ENCODE measurements at places on chromosomes 16 and 17.

DNA sequence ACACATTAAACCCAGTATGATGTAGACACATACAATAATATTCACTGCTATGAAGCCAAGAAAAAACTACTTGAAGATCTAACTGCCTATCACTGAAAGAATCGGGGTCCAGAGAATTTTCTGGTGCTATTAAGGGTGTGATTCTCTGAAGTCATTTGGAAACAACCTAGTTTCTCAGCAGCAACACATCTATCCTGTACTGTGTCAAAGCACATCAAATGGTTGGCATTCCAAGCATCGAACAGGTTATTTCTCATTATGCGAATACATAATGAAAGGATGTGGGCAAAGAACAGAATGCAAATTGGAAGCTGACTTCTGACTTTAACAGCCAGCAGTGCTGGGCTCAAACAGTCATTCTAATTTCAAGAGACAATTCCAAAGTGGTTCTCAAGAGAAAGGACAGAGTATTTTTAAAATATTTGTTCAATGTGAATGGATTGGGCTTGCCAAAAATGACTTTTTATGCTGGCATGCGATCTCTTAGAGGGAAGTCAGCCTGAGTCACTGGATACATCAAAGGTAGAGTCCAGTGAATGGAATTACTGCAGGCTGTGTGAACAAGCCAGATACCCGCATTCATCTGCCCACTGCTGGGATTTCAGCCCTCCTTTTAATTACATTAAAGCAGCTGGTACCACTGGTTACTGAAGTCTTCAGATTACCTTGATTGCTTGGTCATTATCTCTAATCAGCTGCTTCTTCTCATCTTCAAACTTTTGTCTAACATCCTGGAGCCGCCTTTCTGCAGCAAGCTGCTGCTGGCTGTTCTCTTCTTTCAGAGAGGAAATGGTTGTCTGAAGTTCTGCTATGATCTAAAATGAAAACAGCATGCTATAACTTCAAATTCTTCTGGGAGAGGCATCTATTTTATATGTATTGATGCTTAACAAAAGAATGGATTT lies 181.2 kb upstream of the AXIN2 start:
- no peak for DNase-seq

- no peak for DNase-seq
Measured at GRCh38 chr16:15602285-15603044, 40.5 kb downstream of the MARF1 start.

GRCh38 chr16:88354229-88355092 lies 28.3 kb upstream of the ZNF469 start:
- DNase-seq, result no peak

DNA sequence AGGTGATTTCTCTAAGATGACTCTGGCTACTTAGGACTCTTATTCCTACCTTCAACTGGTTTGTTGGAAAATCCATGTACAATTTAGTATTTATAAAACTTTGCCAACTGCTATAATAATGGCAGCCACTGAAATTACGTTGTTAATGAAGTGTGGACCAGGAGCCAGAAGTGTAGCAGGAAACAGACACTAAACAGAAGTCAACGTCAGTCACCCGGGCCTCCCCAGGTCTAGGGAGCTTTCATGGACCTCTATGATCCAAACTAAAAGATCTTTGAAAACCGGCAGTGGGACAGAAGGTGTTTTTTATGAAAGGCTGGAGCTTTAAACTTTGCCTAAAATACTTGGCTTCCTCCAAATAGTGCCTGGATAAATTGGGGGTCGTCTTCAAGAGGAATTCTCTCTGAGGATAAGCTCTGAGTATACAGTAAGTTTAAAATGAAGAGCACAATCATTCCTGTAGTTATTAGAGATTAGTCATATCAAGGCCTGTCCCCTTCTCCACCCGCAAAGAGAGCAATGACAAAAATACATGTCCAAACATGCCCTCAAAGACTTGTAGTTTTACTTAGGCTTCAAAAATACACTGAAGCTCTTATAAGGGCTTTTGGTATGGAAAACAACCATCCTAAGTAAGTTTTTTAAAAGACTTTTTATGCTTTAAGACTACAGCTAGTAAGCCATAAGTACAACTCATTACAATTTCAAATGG lies 34.6 kb downstream of the DCUN1D3 start:
- DNase-seq, result no peak

- no peak for DNase-seq
Measured at GRCh38 chr17:2904135-2904534, 107.9 kb downstream of the RAP1GAP2 start.
